ENCODE measurements at places on chromosomes 13 and 19.

GRCh38 chr13:89066868-89067466, 1395.8 kb downstream of the SLITRK5 start:
- DNase-seq: peak; percentile 37

GRCh38 chr19:55369653-55370304, 484 bp downstream of the IL11 start:
- peak; percentile 38 for DNase-seq

- DNase-seq: no peak
These were observed 504.5 kb downstream of the FOXO1 start for GRCh38 chr13:40161931-40162330.

DNA sequence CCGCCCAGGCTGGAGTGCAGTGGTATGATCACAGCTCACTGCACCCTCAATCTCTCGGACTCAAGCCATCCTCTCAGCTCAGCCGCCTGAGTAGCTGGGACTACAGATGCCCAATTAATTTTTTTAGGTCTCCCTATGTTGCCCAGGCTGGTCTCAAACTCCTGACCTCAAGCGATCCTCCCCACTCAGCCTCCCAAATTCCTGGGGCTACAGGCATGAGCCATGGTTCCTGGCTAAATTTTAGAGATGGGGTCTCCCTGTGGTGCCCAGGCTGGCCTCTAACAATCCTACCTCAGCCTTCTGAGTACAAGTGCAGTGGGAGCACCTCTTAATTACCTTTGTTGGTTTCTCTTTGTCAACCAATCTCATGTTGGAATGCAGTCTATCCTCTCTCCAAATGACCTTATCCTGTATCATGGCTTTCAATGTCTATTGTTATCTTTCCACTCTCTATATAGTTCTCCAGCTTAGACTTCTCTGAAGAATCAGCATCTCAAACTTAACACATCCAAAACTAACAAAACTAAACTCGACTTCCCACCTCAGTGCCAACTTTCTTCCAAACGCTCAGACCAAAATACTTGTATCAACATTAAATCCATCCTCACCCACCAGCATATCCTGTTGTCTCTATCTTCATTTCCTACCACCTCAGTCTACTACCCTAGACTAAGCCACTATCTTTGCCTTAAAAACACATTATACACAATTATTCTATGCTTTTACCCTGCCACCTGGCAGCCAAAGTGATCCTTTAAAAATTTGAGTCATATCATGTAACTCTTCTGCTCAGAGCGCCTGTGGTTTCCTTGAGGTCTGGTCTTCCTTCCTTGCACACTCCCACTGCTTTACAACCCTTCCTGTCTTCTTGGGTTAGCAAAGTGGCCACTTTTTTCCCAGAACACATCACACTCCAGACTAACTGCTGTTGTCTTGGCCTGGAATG, 6.7 kb downstream of the TPT1 start:
- DNase-seq: peak; percentile 71

- DNase-seq: no peak
These were observed 867 bp downstream of the WBP4 start for GRCh38 chr13:41061914-41062837.

- DNase-seq: no peak
These were observed 29.3 kb downstream of the SERP2 start for GRCh38 chr13:44402899-44403445.

- no peak for DNase-seq
These were observed 43.4 kb downstream of the DHRS12 start for GRCh38 chr13:51760592-51760991.

GRCh38 chr19:31459430-31459829, 110.2 kb upstream of the TSHZ3 start:
- DNase-seq: no peak
